ENCODE measurements at places on chromosomes 6 and 20. TPM values are rescaled to one million over a fixed set of nuclear protein-coding genes. Genes with fewer than 3 reads are reported as not detected.

TNXB gene
- 3.3 TPM for total RNA-seq

- DNase-seq, result no peak
These were observed 63.7 kb downstream of the ALDH5A1 start for GRCh38 chr6:24558516-24558915.

BCAS1 gene
- total RNA-seq, result not detected

GRCh38 chr6:75052491-75052890 is 153.4 kb downstream of the COL12A1 start:
- DNase-seq, result no peak

DNA sequence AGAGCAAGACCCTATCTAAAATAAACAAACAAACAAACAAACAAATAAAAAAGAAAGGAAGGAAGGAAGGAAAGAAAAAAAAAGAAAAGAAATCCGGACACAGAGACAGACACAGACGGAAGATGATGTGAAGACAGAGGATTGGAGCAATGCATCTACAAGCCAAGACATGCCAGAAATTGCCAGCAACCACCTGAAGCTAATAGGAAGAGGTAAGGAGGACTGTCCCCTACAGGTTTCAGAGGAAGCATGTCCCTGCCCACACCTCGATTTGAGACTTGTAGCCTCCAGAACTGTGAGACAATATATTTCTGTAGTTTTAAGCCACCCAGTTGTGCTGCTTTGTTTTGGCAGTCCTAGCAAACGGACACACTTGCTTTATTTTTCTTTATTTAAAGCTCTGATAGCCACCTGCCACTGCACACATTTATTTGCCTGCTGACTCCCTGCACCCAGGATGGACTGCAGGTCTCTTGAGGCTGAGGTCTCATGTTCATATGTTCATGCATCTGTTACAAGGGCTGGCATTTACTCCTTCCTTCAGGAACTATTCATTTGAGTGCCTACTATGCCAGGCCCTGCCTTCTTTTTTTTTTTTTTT is 20.7 kb upstream of the ZMYND8 start:
- DNase-seq, result no peak

GRCh38 chr6:123687864-123688263 is 51.1 kb upstream of the TRDN start:
- DNase-seq, result no peak

BPIFB2 gene
- not detected for total RNA-seq

RAD21L1 gene
- total RNA-seq, result not detected

Data from activated CD4-positive, alpha-beta T cell treated with anti-CD3 and anti-CD28 coated beads, Interleukin-2, amount 10 ng/mL, durations not matched to agents 24 days and 14 days (primary cell).